ENCODE measurements at places on chromosomes 1 and 21.
A peak's percentile ranks its signal among the peaks of the same experiment; 100 is the strongest.

DNA sequence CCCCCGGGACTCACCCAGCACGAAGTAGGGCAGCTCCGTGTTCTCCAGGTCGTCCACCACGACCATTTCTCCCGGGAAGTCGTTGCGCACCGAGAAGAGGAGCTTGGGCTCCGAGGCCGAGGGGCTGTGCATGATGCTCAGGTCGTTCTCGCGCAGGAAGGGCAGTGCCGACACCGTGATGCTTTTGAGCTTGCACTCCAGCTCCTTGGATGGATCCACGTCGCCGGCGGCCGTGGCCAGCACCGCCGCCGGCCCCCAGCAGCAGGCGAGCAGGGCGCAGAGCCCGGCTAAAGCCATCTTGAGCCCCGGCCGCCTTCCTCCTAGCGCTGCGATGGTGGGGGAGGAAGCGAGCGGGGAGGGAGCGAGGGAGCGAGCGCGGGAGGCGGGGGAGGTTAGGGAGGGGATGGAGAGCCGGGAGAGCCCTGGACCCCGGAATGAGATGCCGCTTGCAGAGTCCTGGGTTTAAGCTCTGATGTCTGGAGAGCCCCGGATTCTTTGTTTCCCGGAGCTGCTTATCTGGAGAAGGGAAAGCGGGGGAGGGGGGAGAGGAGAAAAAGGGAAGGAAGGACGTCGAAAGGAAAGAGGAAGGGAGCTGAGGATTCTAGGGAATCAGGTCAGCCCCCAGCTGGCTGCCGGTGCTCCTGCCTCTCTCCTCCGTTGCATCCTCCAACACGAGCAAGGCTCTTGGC lies at the start of gene ASTN1:
TSS of gene ASTN1 (minus strand) at position 333 of the 689 bp plus-strand sequence. CDS start at position 297, 36 bp downstream.
- DNase-seq, result no peak

DNA sequence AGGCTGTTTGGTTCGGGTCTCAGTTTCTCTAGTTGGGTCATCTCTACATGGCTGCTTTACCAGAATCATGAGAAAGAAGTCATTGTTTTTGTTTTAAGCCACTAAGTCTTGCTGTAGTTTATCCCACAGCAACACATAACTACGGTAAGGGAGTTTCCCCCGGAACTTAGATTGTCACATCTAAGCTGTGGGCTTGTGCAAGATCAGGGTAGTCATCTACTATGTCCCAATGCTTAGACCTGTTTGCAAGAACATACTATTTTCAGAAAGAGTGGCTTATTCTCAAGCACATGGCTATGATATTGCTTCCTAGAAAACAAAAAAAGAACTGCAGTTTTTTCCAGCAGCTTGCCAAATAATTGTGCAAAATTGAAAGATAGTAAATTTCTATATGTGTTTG lies 18.0 kb upstream of the OLIG2 start:
- no peak for DNase-seq

DNA sequence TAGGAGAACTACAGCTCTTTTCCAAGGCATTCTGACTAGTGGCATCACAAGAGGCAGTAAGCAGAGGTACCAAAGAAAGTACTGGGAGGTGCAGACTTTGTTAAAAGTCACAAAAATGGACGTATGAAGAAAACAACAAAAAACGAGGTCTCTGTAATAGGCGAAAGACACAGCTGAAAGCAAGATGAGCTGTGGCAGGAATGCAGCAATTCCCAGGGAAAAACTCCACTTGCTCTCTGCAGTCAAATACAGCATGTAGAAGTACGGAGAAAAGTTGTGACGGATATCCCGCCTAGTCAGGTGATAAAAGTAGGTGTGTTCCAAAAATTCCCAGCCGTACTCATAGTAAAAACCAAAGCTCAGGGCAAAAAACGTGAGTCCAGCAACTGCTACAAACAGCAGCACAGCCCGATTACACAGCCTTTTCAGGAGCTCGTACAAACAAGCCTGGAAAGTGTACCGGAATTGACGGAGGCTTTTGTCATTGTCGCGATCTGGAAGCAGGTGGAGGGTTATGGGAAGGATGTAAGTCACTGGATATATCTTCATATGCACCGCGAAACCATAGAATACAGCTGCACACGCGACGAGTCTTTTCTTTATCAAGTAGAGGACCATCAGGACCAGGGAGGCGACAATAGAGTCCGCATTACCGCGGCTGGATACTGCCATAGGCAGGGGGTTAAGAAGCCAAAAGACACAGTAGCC lies 979 bp downstream of the PIGM start:
- DNase-seq, result no peak

DNA sequence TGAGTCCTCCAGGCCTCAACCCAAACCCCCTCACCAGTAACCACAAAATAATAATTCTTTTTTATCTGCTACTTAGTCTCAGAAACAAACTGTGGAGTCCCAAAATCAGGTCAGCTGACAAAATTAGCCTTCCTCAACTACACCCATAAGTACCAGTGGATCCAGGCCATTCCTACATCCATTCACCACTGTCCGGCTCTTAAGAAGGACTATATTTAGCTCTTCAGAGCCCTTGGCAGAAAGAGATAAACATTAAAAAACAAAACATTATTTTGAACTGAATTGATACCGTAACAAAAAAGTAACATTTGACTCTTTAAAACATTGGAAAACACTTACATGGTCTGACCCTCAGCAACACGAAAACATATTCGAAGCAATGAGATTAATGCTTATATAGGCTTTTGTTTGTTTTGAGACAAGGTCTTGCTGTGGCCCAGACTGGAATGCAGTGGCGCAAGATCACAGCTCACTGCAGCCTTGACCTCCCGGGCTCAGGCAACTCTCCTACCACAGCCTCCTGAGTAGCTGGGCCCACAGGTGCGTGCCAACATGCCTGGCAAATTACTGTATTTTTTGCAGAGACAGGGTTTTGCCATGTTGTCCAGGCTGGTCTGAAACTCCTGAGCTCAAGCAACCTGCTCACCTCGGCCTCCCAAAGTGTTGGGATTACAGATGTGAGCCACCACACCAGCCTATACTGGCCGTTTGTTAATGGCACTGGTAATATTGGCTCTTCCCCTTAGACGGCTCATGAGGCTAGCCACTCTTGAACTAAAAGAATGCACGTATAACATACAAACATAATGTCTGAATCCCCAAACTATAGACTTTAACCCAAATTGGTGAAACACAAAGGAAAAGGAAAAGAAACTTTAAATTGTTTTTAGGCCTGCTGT lies 330.7 kb downstream of the SMYD3 start:
- no peak for DNase-seq

GRCh38 chr21:38631206-38631605 lies 132.9 kb upstream of the ERG start:
- DNase-seq, result no peak

DNA sequence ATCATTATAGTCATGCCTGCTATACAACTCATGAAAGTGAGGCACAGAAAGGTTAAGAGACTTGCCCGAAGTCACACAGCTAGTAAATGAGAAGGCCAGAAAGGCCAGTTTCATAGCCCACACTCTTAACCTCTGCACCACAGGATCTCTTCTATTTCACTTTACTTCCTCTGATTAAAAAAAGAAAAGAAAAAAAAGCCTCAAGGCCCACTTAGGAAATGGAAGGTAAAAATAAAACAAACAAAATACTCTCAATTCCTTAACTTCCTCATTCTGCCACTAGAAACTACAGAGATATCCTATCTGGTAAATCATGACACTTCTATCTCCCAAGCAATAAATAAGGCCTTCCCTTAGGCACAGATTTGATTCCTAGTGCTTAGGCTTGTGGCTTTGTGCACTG lies 7.6 kb upstream of the ENAH start:
- no peak for DNase-seq

DNA sequence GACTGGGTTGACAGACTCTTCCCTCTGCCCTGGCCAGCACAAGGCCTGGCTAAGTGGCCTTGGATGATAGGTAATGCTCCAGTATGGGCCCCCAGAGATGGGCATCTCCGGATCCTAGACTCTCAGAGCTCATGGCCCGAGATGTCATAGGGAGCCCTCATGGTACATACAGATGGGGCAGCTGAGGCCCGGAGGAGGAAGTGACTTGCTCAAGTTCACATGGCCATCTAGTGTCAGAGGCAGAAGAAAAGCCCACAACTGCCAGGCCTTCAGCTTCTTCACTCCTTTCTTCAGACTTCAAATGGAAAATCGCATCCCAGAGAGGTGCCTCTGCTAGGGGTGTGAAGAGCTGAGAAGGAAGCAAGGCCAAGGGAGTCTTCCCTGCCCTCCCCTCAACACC lies 46.8 kb upstream of the SYNC start:
- DNase-seq, result no peak

DNA sequence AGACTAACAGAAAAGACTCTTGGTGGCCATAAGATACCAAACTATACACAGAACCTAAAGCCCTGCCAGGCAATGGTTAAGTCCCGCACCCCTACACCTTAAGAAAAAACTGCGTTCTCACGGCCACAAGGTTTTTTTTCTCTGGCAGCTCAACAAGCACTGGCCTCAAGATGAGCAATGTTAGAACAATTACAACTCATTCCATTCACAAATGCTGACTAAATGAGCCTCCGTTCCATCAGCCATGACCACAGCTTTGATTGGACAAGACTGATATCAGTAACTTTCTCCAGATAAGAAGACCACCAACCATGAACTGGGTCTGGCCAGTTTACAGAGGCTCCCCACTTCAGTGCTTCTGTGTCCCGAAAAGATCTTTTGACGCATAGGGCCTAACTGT lies 31.9 kb downstream of the SEC16B start:
- DNase-seq, result no peak

GRCh38 chr1:78627321-78627720 lies 7.1 kb downstream of the IFI44L start:
- no peak for DNase-seq

DNA sequence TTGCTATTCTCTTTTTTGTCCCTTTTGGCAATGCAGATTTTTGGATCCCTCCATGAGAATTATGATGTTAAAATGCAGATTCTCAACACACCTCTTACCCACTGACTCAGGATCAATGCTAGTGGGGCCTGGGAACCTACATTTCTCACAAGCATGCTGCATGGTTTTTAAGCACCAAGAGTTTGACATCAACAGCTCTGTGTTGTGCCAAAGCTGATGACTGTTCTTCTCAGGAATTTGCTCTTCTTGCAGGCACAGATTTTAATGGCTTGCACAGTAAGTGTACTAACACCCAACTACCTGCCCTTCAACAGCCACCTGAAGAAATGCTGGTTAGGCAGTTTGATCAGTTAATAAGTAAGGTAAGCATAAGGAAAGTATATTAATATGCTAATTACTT lies 468.7 kb downstream of the PTBP2 start:
- no peak for DNase-seq

- DNase-seq, result peak; percentile 59
Measured at GRCh38 chr1:94039514-94039870, 81.5 kb downstream of the ABCA4 start.

GRCh38 chr1:221337106-221337505 lies 404.8 kb downstream of the DUSP10 start:
- no peak for DNase-seq

GRCh38 chr1:212553676-212554075 lies 54.9 kb upstream of the ATF3 start:
- no peak for DNase-seq

DNA sequence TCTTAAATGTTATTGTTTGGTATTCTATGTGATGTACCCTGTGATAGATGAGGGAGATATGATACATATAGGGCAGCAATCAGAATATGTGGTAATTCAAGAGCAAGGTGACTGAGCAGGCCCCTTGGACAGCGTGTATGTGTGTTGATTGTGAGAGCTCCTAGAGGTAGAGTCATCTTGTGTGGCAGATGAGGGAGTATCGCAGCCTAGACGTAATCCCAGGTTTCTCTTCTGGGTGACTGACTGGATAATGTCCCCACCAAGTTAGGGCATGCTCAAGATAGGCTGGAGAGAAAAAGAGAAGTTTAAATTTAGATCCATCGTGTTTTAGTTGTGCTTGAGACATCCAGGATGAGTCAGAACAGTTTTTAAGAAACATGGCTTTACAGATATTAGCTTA lies 185.3 kb downstream of the ZP4 start:
- no peak for DNase-seq

DNA sequence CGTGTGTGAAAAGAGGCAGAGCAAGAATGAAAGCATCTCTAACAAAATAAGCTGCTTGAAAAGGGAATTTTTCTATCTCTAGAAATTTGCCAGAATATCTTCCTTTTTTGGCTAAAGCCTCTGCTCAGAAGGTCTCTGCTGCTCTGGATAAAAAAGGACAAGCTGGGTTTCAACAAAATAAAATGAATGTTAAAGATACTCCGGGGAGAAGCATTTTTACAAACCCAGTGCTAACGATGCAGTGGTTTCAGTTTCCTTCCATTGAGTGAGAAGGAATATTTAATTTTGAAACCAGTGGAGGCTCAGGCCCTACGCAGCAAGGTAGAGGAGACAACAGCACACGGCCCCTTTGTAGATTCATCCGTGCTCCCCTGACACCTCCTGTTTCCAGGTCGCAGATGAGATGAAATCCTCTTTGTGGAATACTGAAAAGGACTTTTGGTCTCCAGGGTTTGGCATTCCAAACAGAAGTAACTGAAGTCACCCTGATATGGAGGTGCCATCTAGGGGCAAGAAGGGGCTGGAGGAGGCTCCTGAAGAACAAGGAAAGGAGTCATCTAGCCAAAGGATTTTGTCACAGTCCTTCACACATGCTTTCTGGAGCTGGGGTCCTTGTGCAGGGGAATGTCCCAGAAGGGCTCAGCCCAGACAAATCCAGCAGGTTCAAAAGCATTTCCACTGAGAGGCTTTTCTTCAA lies 65.7 kb upstream of the SYT6 start:
- DNase-seq, result peak; percentile 2

DNA sequence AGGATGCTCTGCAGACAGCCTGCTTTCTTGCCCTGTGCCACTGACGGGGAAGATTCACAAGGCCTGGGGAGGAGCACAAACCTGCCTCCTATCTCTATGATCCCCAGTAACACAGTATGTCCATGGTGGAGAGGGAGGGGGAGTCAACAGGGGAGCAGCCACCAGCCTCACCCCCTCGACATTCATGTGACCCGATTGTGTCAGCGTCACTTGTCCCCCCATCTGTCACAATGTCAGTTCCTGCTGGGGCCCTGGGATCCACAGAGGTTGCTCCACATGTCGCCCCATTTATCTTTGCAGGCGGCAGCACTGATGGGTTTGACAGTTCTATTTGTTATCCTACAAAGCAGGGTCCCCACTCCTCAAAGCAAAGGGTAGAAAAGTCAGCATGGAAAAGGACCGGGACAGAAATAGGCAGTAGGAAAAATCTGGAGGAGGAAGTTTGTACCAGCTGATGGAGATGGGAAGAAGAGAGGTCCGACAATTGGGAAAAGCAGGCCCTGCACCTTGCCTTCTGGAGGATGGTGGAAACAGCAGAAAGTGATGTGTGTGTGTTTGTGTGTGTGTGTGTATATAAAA lies 130.9 kb downstream of the SEC16B start:
- DNase-seq, result no peak

DNA sequence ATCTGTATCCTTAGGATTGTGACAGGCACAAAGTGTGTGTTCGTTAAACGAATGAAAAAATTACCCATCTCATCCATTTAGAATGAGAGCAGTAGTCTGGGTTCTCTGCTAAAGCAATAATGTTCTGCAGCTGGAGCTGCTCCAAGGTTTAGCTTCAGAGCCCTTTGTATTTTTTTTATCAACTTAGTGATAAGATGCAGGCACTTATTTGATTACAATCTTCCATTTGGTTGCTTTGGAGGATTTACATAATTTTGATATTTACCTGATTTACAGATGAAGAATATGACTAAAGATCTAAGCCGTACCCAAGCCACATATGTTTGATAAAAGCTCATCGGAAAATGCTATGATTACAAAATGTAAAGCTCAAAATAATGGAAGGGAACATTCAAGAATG lies 201.2 kb downstream of the KCTD3 start:
- DNase-seq, result no peak

- DNase-seq, result peak; percentile 13
Measured at GRCh38 chr1:32413507-32414185, 19.4 kb upstream of the BSDC1 start.

GRCh38 chr1:149993764-149994163 lies 16.8 kb downstream of the OTUD7B start:
- no peak for DNase-seq
